ENCODE measurements at places on chromosomes 16 and 17.

- peak; percentile 52 for DNase-seq
Observed at GRCh38 chr17:38451840-38452529, 23.7 kb downstream of the ARHGAP23 start.

DNA sequence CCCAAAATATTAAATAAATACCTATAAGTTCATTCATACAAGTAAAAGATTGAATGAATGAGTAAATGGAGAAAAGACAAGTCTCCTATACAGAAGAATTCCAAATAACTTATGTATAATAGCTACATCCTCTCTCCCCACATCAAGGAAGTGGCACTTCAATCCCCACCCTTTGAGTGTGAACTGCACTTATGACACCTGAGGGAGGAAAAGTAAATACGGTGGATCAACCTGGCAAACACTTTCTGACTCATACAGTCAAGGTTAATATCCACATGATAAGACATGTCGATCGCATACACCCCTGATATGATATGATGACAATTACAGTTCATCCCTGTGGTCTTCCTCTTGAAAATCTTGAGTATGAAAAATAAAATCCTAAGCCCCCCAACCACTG is 18.0 kb downstream of the SLFN12L start:
- no peak for DNase-seq

DNA sequence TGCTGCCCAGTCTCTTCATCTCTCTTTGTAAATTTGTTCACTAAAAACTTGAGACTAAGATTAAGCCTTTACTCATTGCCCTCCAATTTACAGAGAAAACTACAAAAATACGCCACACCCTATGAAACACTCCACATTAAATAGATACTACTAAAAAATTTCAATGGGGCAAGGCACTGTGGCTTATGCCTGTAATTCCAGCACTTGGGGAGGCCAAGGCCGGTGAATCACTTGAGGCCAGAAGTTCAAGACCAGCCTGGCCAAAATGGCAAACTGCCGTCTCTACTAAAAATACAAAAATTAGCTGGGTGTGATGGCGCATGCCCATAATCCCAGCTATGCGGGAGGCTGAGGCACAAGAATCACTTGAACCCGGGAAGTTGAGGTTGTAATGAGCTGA is 3.8 kb downstream of the UBE2O start:
- no peak for DNase-seq

GRCh38 chr16:84878770-84879169 is 59.0 kb downstream of the CRISPLD2 start:
- DNase-seq, result no peak

DNA sequence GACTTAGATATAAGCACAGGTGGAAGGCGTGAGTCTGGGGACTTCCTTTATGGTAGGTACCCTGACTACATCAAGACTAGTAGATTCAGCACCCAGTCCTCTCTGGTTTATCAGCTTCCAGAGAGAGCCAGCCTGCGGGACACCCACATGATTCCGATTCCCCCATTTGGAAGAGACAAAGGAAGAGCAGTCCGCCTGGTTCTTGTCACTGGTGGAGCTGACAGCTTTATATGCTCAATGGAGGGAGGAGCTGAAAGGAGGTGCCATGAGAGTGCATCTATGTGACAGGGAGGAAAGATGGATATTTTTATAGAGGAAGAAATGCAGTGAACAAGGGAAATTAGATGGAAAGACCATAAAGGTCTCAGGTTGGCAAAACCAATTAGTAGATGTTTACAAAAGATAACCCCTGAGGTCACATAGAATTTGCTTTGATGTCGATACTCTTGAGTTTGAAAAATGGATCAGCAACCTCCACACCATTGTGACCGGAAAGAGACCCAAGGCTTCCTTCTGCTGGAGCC is 437.7 kb downstream of the PMP22 start:
- DNase-seq, result no peak

DNA sequence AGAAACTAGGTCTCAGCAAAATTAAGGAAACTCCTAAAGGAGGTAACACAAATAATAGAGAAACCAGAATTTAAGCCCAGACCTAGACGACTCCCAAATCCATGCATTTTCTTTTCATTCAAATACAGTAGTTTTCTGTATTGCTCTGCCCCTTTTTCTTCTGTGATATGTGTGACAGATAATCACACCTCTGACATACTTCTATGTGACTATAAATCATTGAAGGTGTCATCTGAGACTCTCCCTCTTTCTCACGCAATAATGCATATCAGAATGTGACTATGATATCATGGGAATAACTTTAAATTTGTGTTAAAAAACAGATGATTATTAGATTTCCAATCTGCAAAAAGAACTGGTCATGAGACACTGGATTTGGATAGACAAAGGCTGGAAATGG is 143.0 kb upstream of the ELAC2 start:
- no peak for DNase-seq

DNA sequence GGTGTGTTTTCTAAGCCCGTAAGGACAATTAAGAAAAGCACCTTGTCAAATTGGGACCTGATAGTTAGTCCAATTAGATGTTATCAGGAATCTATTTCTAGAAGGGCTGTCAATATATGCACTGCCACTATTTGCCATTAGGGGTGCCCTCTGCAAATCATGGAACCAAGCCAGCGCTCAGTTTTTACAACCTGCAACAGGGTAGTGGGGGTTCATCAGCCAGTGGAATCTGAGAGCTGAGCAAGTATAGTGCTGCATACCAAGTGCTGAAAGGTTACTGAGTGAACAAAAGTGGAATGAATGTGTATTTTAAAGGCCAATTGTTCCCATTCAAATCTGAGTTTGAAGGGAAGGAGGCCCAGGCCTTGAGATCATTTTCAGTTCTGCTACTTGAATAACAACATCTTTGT is 10.4 kb downstream of the PRR11 start:
- DNase-seq, result peak; percentile 42

DNA sequence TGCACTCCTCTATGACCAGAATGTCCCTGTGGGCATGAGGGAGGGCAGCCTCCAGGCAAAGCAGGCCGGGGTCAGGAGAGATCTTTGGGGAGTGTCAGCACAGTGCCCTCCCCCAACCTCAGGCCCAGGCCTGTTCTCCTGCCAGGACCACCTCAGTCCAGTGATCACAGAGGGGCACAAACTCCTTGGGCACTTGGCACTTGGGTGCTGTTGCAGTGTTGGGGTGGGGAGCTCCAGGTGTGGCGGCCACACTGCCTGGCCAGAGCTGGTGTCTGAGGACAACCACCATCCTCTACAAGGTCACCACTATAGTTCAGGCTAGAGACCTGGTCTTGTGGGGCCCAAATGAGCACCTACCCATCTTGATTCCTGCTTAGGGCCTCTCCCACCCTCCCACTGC is 37.2 kb downstream of the SMPD3 start:
- DNase-seq, result no peak

DNA sequence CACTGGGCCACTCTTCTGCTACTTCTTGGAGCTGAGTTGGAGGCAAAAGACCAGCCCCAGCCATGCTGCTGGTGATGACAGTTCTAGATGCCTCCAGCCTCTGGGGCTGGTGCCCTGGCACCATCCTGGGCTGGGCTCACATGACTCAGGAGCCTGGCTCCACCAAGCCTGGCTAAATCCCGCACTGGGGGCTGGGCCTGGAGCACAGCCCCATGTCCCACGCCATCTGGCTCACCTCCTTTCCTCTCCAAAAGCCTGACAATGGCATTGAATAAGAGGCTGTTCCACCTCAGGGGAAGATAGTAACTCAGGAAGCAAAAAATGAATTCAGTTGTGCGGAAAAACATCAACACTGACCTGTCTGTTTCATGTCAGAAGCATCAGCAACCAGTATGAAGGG is 45.1 kb upstream of the MTSS2 start:
- DNase-seq, result no peak

GRCh38 chr17:10652984-10653659 is 4.0 kb downstream of the MYH3 start:
- peak; percentile 65 for DNase-seq

- DNase-seq, result peak; percentile 75
Observed at GRCh38 chr17:82424001-82424862, 5.8 kb upstream of the OGFOD3 start.

DNA sequence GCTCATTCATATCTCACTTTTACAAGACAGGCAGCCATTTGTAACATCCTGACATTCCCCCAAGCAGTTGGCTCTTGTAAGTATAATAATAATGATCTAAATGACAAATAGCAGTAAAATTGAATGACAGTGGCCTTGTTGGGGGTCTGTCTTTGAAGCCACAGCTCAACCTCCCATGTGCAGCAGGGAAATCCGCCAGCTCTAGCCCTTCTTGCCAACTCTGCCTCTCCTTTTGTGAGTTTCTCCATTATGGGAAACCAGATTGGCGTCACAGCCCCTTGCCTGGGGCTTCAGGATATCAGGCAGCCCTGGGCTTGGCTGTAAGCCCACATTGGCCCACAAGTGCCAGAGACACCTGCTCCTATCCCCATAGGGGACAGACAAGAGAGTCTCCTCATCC is 70.4 kb upstream of the CACNG5 start:
- no peak for DNase-seq

DNA sequence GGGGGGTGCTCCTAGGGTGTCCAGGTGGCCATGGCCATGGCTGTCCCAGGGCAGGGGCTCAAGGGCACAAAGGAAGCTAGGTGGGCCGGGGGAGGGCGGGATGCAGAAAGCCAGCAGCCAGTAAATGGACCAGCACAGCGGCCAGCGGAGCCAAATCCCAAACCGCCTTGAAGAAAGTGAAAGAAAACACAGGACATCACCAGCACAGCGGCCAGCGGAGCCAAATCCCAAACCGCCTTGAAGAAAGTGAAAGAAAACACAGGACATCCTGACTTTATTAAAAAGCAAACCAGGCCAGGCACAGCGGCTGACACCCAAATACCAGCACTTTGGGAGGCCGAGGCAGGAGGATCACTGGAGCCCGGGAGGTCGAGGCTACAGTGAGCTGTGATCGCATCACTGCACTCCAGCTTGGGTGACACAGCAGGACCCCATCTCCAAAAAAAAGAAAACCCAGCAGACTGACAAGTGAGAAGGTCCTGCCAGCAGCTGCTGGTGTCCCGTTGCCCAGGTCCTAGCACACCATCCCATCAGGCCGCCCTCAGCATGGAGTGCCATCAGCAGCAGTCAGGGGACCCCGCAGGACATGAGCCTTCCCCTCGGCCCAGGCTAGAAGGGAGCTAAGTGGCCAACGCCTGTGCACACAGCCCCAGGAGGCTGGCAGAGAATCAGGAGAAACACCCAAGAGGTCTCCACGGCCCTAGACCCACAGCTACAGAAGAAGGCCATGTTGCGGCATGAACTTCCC is 17.0 kb downstream of the SLC38A10 start:
- no peak for DNase-seq

DNA sequence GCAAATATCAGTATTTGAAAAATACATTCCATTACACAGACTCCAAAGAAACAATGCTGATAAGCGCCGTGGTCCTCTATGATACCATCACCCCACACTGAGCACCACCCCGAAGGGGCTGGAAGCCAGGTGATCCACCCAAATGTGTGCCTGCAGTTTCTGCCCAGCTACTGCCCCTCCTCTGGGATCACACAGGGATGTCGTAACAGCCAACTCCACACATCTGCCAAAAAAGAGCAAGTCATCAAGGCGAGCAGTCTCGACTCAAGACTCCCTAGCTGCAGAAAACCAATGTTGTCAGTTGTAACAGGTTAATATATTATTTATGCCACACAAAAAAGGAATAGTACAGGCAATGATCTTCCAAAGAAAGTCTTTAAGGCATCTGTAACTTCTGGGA is 21.0 kb downstream of the CYB5D2 start:
- DNase-seq, result no peak

DNA sequence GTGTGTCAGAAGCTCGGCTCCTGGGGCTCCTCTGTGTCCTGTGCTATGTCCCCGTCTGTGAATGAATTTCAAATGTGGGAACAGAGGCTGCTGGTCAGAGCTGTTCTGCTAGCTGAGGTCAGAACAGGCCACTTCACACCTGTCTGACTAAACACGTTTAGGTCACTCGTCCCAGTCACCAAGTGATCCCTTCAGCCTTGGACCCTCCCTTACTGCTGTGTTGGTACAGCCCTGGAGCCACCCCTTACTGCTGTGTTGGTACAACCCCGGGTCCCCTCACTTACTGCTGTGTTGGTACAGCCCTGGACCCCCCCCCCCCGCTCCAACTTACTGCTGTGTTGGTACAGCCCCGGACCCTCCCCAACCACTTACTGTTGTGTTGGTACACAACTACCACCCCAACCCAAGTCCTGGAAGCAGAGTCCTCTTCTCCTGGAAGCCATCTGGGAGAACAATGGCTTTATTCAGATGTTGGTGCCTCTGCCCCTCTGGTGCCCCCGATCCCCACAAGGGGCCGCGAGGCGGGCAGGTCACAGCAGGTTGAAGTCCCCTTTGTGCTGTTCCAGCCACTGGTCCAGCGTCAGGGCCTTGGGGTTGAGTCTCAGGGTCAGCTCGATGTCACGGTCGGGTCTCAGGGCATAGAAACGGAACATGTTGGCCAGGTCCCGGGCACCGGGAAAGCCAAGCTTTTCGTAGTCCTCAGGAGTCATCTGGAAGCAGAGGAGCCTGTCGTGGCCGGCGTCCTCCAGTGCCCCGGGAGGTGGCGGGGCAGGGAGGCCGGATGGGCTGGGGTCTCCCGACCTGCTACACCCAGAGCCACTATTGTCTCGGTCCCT is 13.0 kb downstream of the NMRAL1 start:
- DNase-seq, result no peak

GRCh38 chr17:17874478-17874877 is 37.7 kb upstream of the SREBF1 start:
- DNase-seq, result no peak

DNA sequence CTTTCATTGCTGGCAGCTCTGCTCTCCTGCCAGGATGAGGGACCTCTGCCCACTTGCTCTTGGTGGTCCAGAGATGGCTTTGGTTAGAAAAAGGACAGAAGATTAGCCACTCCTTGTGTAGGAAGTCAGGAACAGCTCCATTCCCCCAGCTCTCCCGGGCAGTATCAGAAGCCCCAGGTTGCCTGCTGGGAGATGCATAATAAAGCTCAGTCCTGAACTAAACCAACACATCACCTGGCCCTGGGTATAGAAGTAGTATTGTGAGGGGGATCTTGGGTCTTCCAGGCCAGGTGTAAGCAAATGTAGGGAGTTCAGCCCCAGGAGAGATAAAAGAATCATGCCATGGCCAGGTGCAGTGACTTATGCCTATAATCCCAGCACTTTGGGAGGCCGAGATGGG is 52.4 kb downstream of the NEUROD2 start:
- no peak for DNase-seq

DNA sequence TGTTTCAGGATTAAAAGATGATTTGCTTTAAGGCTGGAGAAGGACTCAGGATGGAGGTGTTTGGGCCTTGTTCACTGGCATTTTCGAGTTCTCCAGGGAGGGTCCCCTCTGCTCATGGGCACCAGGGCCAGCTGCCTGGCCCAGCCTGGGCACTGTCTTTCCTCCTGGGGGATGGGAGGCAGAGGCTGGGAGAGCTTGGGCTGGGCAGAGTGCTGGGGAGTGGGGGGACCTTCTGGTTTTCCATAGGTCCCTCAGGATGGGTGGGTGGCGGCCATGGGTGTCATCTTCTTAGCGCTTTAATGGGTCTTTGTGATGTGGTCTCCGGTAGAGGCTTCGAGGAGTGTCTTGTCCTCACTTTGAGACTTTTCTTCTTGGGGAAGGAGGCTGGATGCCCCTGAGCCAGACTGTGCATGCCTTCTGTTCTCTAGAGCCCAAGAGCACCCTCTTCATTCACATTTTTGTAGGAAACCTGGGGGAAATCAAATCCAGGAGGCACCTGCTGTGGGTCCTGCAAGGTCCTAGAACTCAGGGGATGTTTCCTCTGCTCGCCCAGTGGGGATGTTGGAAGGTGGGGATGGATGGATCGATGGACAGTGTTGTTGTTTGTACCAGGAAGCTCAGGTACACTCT is 5.7 kb downstream of the NKD1 start:
- no peak for DNase-seq
